Femur (tissue), 1 donor: ENCODE measurements at places on chromosomes 12 and 14.

GRCh38 chr12:45615268-45615667, 114.2 kb upstream of the ARID2 start:
- DNase-seq, result no peak

- peak; percentile 82 for DNase-seq
Observed at GRCh38 chr12:85036234-85036707, at the start of the genes LRRIQ1 and TSPAN19. TSS of gene LRRIQ1 (plus strand) at chr12:85036351. CDS start at chr12:85038177, 1,826 bp downstream. TSS of gene TSPAN19 (minus strand) at chr12:85036277. CDS start at chr12:85029946, 6,331 bp downstream.

DNA sequence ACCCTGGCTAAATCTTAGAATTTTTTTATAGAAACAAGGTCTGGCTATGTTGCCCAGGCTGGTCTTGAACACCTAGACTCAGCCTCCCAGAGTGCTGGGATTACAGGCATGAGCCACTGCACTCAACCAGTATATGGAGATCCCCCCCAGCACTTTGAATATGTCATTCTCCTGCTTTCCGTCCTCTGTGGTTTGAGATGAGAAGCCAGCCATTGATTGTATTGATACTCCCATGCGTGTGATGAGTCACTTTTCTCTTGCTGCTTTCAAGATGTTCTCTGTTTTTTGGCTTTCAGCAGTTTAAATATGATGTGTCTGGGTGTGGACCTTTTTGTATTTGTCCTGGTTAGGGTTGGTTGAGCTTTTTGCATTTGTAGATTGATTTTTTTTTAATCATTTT, 75.2 kb upstream of the DNM1L start:
- no peak for DNase-seq

GRCh38 chr12:47775100-47775911, 2.3 kb downstream of the SLC48A1 start:
- no peak for DNase-seq

DNA sequence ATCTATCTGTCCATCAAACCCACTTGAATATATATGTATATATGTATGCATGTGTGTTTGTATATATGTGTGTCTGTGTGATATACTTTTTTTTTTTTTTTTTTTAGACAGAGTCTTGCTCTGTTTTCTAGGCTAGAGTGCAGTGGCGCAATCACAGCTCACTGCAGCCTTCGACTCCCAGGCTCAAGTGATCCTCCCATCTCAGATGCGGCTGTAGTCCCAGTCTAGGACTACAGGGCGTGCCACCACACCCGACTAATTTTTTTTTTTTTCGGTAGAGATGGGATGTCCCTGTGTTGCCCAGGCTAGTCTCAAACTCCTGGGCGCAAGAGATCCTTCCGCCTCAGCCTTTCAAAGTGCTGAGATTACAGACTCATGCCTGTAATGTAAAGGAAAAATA, 13.0 kb upstream of the APOBEC1 start:
- DNase-seq, result no peak

GRCh38 chr14:77097006-77097699, 905 bp upstream of the CIPC start:
- no peak for DNase-seq
